ENCODE measurements at places on chromosomes 3 and 15.

DNA sequence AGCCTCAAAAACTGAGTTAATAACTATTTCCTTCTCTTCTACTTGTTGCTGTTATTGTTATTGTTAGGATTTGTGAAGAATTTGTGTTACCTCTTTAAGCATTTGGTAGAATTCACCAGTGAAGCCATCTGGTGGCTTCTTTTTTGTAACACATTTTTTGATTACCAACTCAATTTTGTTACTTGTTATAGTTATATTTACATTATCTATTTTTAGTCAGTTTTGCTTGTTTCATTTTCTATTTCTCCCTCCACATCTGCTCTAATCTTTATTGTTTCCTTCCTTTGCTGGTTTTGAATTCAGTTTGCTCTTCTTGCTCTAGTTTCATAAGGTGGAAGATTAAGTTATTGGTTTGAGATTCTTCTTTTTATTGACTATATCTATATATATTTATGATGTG lies 3.7 kb upstream of the SLC9C1 start:
- DNase-seq = no peak

GRCh38 chr3:70085613-70086012 lies 86.1 kb downstream of the SAMMSON start:
- DNase-seq = no peak

DNA sequence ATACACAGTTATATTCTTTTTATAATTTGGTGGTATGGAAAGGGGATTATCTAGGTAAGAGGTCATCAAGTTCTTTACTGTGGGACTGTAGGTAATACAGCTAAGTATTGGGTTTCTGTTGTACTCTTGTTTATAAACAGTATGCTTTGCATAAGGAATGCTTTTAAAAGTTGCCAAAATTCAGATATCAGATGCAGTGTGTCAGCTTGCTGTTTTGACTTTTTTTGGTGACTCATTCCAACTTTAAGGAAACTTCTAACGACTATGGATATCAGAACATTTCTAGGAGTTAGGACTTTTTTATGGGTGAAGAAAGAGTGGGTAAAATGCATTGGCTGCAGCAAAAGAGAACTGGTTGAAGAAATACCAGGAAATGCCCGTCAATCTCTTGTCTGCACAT lies 2.8 kb downstream of the SCAANT1 start:
- DNase-seq = no peak

DNA sequence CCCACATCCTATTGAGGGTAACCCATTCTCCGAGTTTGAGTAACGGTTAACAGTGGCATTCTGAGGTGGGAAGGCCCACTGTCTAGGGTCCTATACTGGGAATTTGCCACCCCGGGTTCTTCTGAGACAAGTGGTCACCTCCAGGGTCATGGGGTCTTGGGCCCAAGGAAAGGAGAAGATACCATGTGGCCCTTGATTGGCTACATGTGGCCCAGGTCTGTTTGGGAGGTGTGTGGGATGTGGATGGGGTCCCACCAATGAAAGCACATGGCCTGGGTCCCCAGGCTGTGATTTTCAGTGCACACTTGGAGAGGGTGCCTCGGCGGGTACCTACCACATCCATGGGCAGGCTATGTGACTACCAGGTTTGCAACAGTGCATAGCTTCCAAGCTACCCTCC lies 214.4 kb downstream of the UBE3A start:
- DNase-seq = no peak

GRCh38 chr15:48458876-48459275 lies 127.6 kb downstream of the DUT start:
- DNase-seq = no peak

DNA sequence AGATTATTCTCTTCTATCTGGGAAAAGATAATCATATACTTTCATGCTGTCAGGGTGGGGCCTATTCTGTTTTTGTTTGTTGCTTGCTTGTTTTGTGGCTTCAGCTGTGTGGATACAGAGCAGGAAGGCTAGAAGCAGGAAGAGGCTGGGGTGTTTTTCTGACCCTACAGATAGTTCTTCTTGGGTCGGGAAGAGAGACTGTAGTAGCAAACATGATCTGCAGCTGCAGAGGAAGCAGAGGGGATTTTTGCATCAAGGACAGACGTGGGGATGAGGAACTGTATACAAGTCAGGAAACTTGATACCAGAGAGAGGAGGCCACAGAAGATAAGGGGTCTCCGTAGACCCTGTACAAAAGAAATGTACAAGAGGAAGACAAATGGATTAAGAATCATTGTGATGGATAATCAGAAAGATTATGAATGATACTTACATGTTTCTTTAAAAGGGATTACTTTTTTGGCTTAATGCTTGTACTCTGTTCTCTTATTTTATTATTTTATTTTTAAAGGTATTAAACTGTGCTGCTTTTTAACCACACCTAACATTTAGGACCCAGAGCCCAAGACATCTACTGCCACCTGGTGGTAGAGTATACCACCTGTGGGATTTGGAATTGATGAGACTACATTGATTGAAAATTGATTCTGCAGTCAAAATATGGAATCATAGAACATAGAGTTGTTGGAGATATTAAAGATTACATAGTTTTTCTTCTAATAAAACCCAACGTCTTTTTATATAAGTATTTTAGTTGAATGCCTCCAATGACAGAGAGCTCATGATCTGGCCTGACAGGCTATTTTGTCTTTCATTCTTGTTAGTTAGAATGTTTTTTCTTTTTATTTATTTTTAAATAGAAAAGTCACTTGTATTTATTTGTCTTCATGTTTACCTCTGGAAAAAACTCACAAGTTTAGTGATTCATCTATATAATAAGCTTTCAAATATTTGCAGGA lies 87.3 kb upstream of the ROPN1 start:
- DNase-seq = no peak
